ENCODE measurements at places on chromosomes 6 and 20.

- H3K36me3 ChIP-seq: peaks cover 4% of the 10 kb centered on the region
- peaks cover 18% of the 10 kb centered on the region for H3K4me1 ChIP-seq
- no peaks in the 10 kb centered on the region for H3K27me3 ChIP-seq
- DNase-seq: no peak
- peak overlapping the region; percentile 41 for H3K27ac ChIP-seq
- peak overlapping the region; percentile 39 for H3K4me3 ChIP-seq
Measured at GRCh38 chr20:43459022-43459942, 1.6 kb downstream of the SRSF6 start.

DNA sequence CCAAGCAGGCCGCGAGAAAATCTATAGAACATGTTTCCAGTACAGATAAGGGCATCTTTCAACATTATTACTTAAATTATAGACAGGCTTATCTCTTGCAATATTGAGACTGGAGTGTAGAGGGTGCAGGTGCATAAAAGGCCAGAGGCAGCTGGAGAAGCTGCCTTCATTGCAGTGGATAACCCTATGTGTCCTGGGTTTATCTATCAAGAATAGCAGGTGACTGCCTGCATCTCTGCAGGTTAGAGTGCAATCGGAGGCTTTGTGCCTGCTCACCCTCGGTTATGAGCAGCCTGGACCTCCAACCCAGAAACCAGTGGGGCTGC lies 28.7 kb upstream of the ECI2 start:
- no peak overlapping the region for H3K4me3 ChIP-seq
- H3K27ac ChIP-seq: no peak overlapping the region
- H3K36me3 ChIP-seq: no peaks in the 10 kb centered on the region

- no peaks in the 10 kb centered on the region for H3K27me3 ChIP-seq
- no peaks in the 10 kb centered on the region for H3K36me3 ChIP-seq
- H3K27ac ChIP-seq: no peak overlapping the region
Measured at GRCh38 chr6:88006557-88006956, 41.1 kb upstream of the SPACA1 start.

GRCh38 chr6:39102821-39103136 lies 12.2 kb downstream of the SAYSD1 start:
- no peak overlapping the region for H3K4me3 ChIP-seq
- no peak for DNase-seq
- peaks cover 3% of the 10 kb centered on the region for H3K36me3 ChIP-seq

- H3K36me3 ChIP-seq: peaks cover 11% of the 10 kb centered on the region
- peak within 1 kb of the TSS; percentile 40 for H3K27ac ChIP-seq
- H3K27me3 ChIP-seq: no peaks in the 10 kb centered on the region
- peaks cover 23% of the 10 kb centered on the region for H3K4me1 ChIP-seq
- peak within 1 kb of the TSS; percentile 34 for H3K4me3 ChIP-seq
Measured at GRCh38 chr20:58692579-58693225, at the start of gene NPEPL1. Gene NPEPL1 (plus strand): TSS chr20:58692800. CDS start chr20:58692901, 101 bp downstream.

DNA sequence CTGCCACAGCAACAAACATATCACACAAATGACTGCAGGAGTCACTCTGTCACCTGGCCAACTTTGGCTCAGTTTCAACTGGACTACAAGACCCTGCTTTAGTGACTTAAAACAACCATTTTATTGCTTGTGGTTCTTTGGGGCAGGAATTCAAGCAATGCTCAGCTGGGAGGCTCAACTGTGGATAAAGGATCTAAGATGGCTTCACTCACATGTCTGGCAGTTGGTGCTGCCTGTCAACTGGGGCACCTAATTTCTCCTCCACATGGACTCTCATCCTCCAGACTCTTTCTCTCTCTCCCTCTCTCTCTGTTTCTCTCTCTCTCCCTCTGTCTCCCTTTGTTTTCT lies 2.8 kb upstream of the EPB41L2 start:
- H3K36me3 ChIP-seq: no peaks in the 10 kb centered on the region
- H3K27ac ChIP-seq: no peak overlapping the region
- peaks cover 13% of the 10 kb centered on the region for H3K4me1 ChIP-seq
- no peaks in the 10 kb centered on the region for H3K27me3 ChIP-seq
- H3K4me3 ChIP-seq: no peak overlapping the region

DNA sequence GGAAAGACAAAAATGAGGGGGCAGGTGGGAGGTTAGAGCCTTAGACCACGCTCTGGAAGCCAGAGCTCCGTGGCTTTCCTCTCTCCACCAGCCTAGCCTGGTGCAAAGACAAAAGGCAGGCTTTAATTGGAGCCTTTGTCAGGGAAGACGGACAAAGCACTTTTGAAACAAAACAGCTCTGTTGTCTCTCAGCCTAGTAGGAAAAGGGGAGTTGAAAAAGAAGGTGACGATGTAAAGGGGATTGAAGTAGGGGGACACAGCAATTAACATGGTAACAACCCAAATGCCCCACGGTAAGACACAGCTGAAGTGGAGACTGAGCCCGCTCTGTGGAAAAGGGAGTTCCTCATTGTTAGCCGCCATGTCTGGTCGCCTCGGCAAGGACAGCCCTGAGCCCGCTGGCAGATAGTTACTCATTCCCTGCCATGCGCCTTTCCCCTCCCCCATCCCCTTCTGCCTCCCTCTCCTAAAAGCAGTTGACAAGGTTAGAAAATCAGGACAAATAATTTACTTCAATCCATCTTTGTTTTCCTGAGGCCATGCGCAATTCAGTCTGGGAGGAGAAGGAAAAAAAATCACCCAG lies 93.0 kb downstream of the TCP11 start:
- no peak overlapping the region for H3K27ac ChIP-seq
- DNase-seq: no peak
- H3K27me3 ChIP-seq: no peaks in the 10 kb centered on the region
- peaks cover 3% of the 10 kb centered on the region for H3K36me3 ChIP-seq
- H3K4me1 ChIP-seq: peaks cover 23% of the 10 kb centered on the region

DNA sequence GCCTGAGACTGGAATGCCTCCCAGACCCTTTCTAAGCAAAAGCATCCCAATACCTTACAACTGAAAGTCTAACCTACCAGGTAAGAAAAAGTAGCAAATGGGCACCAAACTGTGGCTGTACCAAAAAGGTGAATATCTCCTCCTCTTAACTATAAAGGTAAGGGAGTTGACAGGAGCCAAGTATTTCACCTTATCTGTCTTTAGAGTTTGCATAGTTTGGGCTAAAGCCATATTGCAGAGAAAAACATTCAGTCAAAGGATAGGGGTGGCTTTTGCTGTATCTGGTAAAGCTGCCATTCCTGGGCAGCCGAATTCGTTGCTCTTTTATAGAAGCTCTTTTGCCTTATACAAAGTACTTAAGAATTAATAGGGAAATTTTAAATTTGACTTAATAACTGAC lies 38.1 kb downstream of the PHF3 start:
- H3K36me3 ChIP-seq: no peaks in the 10 kb centered on the region
- no peak overlapping the region for H3K27ac ChIP-seq
- H3K27me3 ChIP-seq: no peaks in the 10 kb centered on the region
- DNase-seq: no peak

GRCh38 chr6:138109042-138109997 lies 2.1 kb upstream of the PERP start:
- H3K36me3 ChIP-seq: no peaks in the 10 kb centered on the region
- peaks cover 10% of the 10 kb centered on the region for H3K4me1 ChIP-seq
- H3K27ac ChIP-seq: no peak overlapping the region
- DNase-seq: peak; percentile 56
- peaks cover 25% of the 10 kb centered on the region for H3K27me3 ChIP-seq

DNA sequence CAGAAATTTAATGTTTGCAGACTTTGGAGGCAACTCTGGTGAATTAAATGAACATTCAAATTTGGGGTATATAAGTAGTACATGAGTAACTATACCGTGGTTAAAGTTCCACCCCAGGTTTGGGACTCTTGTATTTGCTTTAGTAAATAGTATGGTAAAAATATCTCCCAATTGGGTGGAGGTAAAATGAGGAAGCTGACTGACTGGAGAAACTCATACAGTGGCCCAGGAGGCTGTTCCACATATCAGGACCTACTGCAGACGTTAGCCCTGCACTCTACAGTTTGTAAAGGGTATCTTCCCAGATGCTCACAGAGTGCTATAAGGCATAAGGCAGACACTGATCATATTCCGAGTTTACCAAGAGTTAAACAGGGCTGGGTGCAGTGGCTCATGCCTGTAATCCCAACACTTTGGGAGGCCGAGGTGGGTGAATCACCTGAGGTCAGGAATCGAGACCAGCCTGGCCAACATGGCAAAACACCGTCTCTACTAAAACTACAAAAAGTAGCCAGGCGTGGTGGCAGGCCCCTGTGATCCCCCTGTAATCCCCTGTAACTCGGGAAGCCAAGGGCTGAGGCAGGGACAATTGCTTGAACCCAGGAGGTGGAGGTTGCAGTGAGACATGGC lies 53.7 kb downstream of the CPXM1 start:
- H3K4me1 ChIP-seq: peaks cover 33% of the 10 kb centered on the region
- H3K36me3 ChIP-seq: no peaks in the 10 kb centered on the region
- peaks cover 7% of the 10 kb centered on the region for H3K27me3 ChIP-seq
- H3K4me3 ChIP-seq: no peak overlapping the region

GRCh38 chr6:63213325-63213724 lies 2.1 kb downstream of the FKBP1C start:
- H3K4me1 ChIP-seq: no peaks in the 10 kb centered on the region
- no peak for DNase-seq
- H3K4me3 ChIP-seq: no peak overlapping the region
- H3K36me3 ChIP-seq: no peaks in the 10 kb centered on the region

DNA sequence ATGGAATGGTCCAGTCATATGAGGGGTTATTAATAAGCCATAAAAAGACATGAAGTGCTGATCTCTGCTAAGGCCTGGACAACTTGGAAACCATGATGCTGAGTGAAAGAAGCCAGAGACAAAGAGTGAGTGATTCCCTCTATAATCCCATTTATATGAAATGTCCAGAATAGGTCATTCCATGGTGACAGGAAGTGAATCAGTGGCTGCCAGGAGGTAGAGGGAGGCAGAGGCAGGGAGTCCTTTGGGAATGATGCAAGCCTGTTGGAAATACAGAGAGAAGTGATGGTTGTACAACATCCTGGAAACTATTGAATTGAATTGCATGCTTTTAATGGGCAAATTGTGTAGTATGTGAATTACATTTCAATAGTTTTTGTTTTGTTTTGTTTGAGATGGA lies 26.4 kb downstream of the ANKRD60 start:
- no peak overlapping the region for H3K4me3 ChIP-seq
- H3K4me1 ChIP-seq: no peaks in the 10 kb centered on the region
- no peaks in the 10 kb centered on the region for H3K36me3 ChIP-seq

GRCh38 chr6:18663011-18663410 lies 275.9 kb downstream of the RNF144B start:
- H3K4me3 ChIP-seq: no peak overlapping the region
- no peaks in the 10 kb centered on the region for H3K4me1 ChIP-seq
- H3K27ac ChIP-seq: no peak overlapping the region
- no peaks in the 10 kb centered on the region for H3K36me3 ChIP-seq
- no peaks in the 10 kb centered on the region for H3K27me3 ChIP-seq
- no peak for DNase-seq

DNA sequence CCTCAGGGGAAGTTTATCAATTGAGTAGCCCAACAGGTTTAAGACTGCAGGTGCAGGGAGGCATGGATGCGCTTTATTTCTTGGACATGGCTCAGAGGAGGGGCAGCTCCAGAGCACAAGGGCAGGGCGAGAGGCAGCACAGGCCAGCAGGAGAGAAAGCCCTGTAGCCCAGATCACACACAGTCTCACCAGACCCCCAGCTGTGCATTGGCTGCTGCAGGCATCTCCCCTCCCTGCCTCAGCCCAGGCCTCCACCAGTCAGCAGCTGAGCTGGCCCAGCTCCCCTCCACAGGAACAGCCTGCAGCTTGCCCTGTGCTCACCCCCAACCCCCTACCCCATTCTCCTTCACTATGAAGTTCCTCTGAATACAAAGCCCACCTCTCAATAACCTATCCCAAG lies 24.7 kb downstream of the MRPL14 start:
- peaks cover 4% of the 10 kb centered on the region for H3K4me1 ChIP-seq
- H3K27me3 ChIP-seq: no peaks in the 10 kb centered on the region
- no peak for DNase-seq
- H3K4me3 ChIP-seq: no peak overlapping the region
- H3K27ac ChIP-seq: no peak overlapping the region

DNA sequence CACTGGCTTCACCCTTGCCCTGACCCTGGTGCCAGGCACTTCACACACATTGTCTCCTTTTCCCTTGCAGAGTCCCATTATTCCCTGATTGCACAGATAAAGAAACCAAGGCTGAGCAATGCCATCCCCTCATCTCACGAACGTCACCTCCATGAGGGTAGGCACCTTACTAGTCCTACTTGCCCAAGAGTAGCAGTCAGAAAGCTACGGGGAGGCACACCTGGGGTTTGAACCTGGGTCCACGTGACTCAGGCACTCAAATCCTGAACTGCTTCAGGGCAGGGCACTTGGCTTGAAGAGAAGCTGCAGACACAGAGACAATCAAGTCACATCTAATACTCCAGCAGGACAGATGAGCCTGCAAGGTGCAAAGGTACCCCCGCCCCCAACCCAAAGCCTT lies 1.9 kb downstream of the BCAS1 start:
- H3K4me3 ChIP-seq: no peak overlapping the region
- H3K27me3 ChIP-seq: no peaks in the 10 kb centered on the region
- H3K36me3 ChIP-seq: no peaks in the 10 kb centered on the region
- no peak overlapping the region for H3K27ac ChIP-seq

DNA sequence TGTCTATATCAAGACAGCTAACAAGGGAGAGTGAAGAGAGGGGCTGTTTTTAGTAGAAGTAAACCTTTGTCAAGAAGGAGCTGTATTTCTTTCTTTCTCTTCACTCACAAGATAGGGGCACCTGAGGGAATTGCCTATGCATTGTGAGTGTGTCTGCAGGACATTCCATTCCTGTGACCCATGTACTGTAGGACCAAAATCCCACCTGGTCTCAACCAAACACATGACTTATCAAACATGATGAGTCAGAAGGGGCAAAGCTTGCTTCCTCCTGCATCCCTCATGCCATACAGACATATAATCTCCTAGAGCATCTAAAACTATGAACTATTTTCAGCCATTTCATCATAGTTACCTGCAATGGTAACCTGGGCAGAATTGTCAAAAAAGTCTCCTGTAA lies 21.8 kb downstream of the PKHD1 start:
- no peaks in the 10 kb centered on the region for H3K36me3 ChIP-seq
- H3K4me1 ChIP-seq: peaks cover 10% of the 10 kb centered on the region
- DNase-seq: no peak
- H3K4me3 ChIP-seq: no peak overlapping the region
- no peaks in the 10 kb centered on the region for H3K27me3 ChIP-seq

GRCh38 chr6:147227770-147228320 lies 23.6 kb downstream of the STXBP5 start:
- H3K27ac ChIP-seq: no peak overlapping the region
- H3K4me1 ChIP-seq: peaks cover 10% of the 10 kb centered on the region
- H3K4me3 ChIP-seq: no peak overlapping the region
- no peaks in the 10 kb centered on the region for H3K27me3 ChIP-seq

- no peak overlapping the region for H3K4me3 ChIP-seq
- no peaks in the 10 kb centered on the region for H3K36me3 ChIP-seq
- no peaks in the 10 kb centered on the region for H3K4me1 ChIP-seq
- H3K27me3 ChIP-seq: peaks cover 6% of the 10 kb centered on the region
Measured at GRCh38 chr6:152748843-152749242, 1.8 kb upstream of the VIP start.

- H3K27ac ChIP-seq: no peak overlapping the region
- H3K36me3 ChIP-seq: peaks cover 19% of the 10 kb centered on the region
- no peaks in the 10 kb centered on the region for H3K27me3 ChIP-seq
- DNase-seq: no peak
Measured at GRCh38 chr6:21202521-21202920, 391.0 kb upstream of the SOX4 start.

Data from T-cell (primary cell).